ENCODE measurements at places on chromosomes 2 and 18.
A peak's percentile ranks its signal among the peaks of the same experiment; 100 is the strongest.

GRCh38 chr18:74748809-74749208 is 151.1 kb downstream of the ZNF407 start:
- no peak for DNase-seq

GRCh38 chr2:33370636-33371265 is 105.7 kb upstream of the RASGRP3 start:
- DNase-seq = no peak

GRCh38 chr2:170238776-170239175 is 60.8 kb downstream of the MYO3B start:
- no peak for DNase-seq

DNA sequence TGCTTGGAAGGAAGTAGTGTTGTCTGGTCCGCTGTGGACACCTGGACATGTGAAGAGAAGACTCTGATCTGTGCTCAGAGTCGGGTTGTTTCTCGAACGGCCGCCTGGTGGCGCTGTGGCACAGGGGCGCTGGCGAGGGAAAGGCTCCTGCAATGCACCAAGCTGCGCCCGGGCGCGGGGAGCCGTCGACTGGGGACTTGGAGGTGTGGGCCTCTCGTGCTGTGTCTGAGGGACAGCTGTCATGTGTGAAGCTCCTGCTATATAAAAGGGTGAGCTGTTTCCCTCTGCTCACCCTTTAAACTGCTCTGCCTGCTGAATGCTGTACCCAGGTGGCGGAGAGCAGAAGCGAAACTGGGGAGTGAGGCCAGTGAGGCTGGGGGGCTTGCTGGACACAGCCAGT is 44.0 kb downstream of the GNAL start:
- peak; percentile 17 for DNase-seq

DNA sequence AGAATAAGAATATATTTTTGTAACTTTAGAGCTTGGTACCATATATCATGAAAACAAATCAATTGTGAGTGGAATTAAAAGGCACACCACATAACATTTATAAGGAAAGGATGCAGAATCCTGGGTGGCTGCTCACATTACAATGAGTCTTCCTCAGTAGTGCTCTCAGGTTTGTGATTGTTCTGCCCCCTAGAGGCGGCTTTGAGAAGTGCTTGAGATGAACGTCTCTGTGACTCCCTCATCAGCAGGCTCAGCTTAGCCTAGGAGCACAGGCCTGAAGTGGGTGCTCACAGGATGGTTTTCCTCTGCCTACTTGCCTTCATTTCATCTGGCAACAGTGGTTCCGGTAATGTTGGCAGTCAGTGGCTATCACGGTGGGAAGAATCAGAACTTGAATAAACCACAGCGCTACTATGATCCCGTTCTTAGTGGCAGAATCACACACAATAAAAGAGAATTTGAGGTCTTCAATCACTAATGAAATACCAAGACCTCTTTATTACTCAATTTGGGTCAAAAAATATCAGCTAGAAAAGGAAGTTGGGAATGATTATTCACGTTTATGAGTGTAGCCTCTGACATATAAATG is 38.1 kb upstream of the B4GALT6 start:
- DNase-seq = peak; percentile 51

DNA sequence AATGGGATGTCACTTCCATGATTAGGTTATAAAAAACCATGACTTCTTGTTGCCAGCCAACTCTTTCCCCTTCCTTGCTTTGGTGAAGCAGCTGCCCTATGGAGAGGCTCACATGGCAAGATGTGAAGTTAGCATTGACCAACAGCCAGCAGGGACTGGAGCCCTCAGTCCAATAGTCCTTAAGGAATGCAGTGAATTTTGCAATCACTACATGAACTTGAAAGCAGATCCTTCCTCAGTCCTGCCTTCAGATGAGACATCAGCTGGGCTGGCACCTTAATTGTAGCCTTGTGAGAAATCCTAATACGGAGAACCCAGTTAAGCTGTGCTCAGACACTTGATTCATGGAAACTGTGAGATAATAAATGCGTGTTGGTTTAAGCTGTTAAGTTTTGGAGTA is 61.8 kb downstream of the ATP8B1 start:
- DNase-seq = no peak

DNA sequence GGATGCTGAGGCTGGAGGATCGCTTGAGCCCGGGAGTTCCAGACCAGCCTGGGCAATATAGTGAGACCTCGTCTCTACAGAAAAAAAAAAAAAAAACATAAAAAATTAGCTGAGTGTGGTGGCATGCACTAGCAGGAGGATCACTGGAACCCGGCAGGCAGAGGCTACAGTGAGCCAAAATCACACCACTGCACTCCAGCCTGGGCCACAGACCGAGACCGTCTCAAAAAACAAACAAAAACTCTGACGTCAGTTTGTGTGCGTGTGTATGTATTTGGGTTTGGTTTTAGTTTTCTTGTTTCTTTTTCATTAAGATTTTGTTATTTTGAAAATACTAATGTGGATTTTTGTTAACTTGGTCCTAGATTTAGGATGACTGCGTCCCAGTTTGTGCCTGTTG is 19.0 kb downstream of the CEP68 start:
- DNase-seq = no peak

- DNase-seq = no peak
Observed at GRCh38 chr2:233352141-233352842, 2.0 kb upstream of the DGKD start.

DNA sequence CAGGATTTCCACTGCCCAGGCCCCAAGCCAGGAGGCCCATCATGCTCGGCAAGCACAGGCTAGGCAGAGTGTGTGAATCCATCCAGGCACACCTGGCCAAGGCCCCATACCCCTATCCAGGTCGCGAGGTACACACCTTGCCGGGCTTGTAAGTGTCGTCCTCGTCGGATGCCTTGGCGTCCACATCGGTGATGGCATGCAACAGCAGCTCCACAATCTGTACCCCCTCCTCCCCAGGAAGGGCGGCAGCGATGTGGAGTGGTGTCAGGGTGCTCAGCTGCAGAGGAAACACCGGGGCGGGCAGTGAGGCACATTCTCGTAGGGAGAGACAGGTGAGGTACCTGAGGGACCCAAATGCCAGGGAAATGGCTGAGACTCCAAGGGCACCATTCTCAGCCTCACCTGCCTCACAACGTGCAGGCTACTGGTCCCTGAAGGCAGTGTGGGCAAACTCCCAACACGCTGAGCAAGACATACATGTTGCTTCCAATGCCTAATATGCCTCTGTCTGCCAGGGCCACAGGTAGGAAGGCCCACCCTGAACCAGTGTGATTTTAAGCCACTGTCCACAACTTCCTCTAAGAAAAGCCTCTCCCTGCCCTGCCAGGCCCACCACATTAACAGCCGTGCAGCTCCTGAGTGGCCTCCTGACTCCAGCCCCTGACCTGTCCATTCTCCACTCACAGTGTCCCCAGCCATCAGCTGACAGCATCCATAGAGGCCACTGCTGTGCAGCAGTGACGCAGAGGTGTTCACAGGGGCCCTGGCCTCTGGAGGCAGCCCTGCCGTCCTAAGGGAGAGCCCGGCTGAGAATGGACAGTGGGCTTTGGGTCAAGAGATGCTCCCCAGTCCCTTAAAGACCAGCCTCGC is 44.9 kb downstream of the ANKMY1 start:
- no peak for DNase-seq

DNA sequence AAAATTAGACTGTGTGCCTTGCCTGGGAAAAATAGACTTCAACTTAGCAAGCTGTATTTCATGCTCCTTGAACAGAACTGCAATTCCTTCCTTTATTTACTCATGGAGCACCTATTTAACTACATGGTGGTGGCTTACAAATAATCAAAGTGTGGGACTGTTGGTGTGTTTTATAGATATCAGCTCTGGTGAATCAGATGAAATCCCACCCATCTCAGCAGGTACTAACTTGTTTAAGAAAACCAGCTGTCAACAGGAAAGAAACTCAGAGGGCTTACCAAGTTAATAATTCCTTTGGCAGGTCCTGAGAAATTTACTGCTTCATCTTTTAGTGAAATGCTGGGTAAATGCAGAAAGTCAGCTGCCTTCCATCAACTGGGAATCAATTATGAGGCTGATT is 830.6 kb downstream of the SLC4A3 start:
- no peak for DNase-seq

DNA sequence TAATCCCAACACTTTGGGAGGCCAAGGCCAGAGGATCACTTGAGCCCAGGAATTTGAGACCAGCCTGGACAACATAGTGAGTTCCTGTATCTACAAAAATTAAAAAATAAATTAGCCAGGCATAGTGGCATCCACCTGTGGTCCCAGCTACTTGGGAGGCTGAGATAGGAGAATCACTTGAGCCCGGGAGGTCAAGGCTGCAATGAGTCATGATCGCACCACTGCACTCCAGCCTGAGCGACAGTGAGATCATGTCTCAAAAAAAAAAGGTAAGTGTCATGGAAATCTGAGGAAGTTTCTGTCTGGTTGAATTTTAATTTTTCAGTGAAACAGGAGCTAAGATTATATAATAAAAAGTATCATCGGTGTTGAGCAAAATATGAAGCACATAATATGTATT is 2.5 kb upstream of the C2orf15 start:
- no peak for DNase-seq

DNA sequence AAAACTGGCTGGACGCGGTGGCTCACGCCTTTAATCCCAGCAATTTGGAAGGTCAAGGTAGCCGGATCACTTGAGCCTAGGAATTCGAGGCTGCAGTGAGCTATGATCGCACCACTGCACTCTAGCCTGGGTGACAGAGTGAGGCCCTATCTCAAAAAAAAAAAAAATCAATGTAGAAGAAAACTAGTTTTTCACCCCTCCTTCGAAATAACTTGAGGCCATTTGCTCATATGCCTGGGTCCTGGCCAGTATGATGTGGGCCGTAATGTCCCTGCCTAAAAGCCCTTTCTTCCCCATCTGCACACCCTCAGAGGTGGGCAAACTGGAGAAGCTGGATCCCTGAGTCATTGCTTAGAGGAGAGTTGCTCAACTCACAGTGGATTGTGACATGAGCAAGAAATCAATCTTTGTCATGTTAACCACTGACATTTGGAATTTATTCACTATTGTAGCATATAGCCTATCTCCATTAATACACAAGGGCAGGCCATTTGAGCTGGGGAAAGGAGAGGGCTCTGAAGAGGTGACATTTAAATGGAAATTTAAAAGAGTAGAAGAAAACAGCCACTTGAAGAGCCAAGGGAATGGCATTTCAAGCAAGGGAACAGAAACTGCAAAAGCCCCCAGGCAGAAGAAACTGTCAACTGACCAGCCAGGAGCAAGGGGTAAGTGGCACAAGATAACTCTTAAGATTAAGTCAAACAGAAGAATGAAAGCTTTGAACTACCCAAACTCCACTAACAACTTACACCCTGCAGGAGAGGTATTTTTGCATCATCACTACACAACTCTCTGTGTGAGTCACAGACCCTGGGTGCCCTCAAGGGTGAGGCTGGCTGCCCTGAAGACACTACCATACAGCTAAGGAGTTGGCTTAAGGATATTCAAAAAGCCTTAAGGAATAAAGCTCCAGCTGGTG is 7.6 kb upstream of the METTL21A start:
- peak; percentile 21 for DNase-seq

DNA sequence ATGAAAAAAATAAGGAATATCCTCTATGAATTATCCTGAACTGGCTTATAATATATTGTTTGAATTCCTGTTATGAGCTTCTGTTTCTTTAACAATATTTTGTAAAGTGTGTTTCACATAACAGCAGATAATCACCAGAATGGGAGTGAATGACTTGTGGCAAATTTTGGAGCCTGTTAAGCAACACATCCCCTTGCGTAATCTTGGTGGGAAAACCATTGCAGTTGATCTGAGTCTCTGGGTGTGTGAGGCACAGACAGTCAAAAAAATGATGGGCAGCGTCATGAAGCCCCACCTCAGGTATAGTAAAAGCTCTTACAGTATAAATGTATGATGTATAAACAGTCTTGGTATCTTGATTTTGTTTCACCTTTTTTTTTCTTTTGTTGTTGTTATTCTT is 5.9 kb downstream of the GEN1 start:
- no peak for DNase-seq

DNA sequence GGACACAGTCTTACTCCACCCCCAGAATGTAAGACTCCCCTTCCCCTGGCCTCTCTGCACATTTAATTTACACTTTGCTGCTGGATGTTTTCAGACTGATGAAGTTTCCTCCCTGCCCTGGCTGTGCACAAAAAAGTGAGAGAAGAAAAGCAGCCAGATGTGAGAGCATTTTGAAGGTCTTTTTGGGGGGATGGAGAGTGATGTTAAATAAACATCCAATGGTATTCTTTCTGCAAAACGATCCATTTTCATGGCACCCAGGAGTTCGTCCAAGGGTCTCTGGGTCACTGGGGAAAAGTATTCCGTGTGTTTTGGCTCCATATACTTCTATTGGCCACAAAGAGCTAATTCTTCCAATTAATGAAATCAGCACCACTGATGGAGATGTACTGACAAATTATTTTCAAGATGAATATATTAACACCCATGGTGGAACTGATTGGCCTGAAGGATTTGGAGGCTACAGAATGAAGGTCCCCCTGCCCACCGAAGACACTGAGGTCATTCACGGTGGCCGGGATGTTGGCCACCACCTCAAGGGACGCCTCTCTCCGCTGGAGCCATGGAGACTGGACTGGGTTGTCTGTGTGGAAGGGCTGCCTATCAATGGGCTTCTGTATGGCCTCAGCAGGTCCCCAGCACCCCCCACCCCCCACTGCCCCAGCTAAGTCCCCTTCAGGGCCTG is 107.6 kb upstream of the PKDCC start:
- DNase-seq = no peak

DNA sequence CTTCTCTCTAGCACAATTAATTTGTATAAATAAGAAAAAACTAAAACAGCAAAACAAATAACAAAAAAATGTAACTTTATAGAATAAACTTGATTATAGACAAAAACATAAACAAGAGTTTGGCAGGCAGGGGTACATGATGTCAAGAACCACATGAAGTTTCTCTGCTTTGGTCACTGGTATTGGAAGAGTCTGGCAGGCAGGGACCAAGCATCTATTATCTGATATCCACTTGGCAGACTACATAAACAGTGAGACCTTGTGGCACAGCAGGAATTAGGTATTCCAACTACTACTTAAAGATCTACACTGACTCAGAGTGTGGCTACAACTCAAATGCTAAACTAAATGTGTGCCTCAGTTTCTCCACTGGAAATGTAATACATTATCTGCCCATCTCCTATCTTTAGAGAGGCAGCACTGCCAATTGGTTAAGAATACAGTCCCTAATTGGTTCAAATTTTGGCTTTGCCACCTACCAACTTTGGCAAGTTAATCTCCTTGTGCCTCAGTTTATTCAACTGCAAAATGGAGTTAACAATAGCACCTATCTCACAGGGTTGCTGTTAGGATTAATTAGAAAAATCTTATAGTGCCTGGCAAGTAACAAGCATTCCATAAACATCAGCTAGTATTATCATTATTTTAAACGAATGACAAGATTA is 2.7 kb downstream of the MAP4K3 start:
- DNase-seq = no peak

- DNase-seq = no peak
Observed at GRCh38 chr2:50347358-50348044, 684.4 kb downstream of the NRXN1 start.
